ENCODE measurements at places on chromosomes 4 and X.
A peak's percentile ranks its signal among the peaks of the same experiment; 100 is the strongest.

- DNase-seq = no peak
These were observed 193.5 kb downstream of the PDGFC start for GRCh38 chr4:156778093-156778492.

DNA sequence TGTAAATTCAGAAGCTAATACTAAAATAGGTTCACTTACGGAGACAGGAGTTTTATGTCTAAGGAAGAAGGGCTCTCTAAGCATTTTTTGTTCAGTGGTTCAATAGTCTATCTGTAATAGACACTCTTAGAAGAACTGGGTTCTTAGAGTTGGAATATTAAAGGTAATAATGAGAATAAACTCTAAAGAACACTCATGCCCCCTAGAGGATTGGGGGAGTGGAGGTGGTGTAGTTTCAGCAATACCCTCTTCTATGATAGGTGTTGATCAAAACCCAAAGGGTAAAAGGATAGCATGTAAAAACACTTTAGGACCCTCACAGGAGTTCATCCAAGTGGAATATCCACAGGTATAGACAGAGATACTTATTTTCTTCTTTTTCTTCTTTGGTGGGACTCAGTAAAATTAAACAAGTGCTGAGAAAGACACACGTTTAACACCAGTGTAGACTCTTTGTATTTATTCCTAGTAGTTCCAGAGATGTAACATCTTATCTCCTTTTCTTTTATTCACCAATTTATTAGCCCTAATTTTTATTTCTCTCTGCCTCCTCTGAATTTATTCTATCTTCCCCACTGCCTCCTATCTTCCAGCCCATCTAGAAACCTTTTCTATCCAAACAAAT, 25.7 kb upstream of the MND1 start:
- DNase-seq = peak; percentile 16

GRCh38 chrX:1462596-1463251, 10.0 kb upstream of the ASMTL start:
- DNase-seq = peak; percentile 68

DNA sequence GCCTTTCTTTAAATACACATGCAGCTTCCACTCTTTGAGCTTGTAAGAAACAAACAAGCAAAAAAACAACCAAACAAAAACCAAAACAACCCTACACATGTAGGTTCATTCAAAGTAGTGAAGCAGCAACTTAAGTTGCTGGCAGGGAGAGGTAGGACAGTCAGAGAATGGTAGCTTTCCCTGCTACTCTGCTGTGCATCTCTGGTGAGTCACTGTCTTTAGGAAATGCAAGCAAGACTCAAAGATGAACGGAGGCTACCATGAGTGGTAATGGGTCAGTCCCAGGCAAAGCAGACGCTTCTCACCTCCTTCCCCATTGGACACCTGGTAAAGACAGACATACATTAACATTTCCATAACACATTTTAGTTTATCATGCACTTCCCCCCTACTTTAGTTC, 43.2 kb downstream of the PGRMC2 start:
- DNase-seq = no peak

DNA sequence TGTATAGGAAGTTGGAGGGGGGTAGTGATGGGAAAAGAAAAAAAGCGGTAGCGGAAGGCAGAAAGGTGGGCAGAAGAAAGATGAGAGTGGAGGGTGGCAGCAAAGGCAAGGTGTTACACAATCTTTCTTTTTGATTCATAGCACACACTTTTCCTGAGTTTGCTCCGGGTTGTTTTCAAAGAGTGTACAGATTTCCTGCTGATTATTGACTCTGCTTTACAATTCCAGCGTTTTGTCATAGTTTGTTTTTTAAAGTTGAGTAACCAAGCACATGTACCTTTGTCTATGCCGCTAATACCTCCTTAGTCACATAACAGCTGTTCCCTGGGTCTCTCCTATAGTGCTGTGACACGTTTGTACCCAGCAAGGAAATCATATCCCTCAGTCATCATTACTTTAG, 50.3 kb downstream of the AGA start:
- no peak for DNase-seq

DNA sequence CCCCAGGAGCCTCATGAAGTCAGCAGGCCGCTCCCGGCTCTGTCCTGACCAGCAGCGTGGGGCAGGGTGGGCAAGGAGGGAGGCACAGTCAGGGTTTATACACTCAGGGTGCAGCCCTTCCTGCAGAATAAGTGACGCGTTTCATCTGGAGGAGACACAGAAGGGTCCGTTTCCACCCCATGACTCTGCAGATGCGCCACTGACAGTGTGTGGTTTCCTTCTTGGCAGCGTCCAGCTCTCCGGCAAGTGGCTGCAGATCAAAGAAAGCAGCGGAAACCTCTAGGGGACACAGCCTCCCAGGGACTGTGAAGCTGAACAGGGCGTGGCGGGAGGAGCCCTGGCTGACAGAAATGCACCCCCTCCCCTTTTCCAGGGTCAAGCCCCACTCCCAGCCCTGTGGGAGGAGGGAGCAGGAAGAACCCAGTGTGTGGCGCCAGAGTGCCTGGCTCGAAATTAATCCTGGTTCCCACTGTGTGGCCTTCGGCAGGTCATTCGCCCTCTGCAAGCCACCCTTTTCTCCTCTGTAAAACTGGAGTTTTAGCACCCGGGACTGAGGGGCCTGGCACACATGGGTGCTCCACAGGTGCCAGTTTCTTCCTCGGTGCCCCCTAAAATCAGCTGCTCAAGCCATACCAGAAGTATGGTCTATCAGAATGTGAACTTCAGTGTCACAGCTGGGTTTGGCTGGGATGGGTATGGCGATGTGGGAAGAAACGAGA, 17.3 kb upstream of the TBC1D14 start:
- DNase-seq = peak; percentile 25

DNA sequence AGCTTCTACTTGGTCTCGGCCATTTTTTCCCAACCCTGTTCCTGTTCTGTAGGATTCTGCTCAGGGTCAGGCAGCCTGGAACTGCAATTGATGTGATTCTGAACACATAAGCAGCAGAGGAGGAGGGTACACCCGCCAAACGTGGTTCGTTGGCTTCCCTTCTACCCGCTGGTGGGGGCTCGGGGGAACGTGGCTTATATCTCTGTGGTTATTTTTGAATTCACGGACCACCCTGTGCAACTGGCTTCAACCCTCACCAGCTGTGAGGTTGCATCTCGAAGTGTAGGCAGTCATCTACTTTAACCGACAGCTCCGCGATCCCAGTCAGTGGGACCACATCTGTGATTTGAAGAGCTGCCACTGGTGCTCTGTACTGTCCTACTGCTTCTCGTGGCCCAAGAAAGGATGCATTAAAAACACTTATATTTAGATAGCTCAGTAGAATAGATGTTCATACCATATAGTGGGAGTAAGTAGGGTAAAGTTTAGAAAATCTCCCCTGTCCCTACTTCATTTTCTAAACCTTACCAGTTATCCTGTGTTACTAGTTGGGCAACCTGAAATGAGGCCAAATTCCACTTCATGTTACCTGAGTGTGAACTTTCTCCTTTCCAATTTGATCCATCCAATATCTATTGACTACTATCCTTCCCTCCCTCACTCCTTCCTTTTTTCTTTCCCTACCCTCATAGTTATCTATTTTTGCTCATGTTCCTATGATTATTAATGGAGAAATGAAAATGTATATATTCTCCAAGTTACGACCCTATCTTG, 80.4 kb upstream of the BCOR start:
- DNase-seq = no peak

DNA sequence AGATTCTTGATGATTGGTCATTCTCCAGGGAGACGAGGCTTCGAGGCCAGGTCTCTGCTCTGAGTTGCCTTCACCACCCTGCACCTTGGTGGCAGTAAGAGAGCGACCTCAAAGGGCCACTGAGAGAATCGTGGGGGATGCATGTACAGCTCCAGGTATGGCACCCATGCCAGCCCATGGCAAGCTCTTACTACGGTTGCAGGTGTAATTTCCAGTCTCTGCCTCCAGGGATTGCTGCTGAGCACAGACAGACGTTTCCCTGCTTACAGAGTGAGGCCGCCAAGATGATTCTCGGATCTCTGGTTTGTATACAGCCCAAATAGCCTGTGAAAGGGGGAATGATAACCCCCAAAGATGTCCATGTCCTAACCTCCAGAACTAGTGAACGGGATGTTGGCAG, 16.3 kb upstream of the DRD5 start:
- no peak for DNase-seq

GRCh38 chr4:37678624-37679023, 7.6 kb downstream of the RELL1 start:
- no peak for DNase-seq

GRCh38 chrX:40449396-40449795, 131.4 kb upstream of the ATP6AP2 start:
- DNase-seq = no peak

DNA sequence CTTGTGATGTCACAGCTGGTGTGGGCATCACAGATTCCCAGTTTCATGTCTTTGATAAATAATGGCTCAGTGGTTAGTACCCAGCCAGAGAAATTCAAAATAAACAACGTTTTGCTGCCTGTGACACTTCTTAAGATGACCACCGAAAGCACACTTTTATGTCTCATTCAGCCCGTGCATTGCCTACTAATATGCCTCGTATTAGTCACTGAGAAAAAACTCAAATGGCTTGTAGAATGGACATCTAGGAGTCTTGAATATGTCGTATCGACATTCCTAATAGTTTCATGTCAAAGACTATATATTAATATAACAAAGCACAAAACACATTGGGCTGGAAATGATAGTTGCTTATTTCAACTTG, 103.9 kb upstream of the FAT1 start:
- no peak for DNase-seq

GRCh38 chrX:3451571-3451970, 105.1 kb upstream of the MXRA5 start:
- no peak for DNase-seq

GRCh38 chrX:39953879-39954278, 143.9 kb downstream of the BCOR start:
- no peak for DNase-seq

DNA sequence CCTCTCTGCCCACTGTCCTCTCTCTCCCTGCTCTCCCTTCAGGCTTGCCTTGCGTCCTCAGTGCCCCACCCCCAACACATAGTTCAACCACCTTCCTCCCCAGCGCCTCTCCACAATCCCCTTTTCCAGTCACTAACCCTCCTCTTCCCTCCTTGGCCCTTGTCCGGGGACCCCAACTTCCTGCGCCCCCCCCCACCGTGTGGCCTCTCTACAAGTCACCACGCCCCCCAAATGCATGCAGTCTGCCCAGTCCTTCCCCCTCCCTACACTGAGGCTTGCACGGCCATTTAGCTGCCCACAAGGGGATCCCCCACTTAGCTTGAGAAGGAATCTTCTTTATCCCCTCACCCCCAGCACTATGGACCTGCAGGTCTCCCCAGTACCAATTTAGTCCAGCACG, 569 bp downstream of the CXCR3 start:
- DNase-seq = no peak

DNA sequence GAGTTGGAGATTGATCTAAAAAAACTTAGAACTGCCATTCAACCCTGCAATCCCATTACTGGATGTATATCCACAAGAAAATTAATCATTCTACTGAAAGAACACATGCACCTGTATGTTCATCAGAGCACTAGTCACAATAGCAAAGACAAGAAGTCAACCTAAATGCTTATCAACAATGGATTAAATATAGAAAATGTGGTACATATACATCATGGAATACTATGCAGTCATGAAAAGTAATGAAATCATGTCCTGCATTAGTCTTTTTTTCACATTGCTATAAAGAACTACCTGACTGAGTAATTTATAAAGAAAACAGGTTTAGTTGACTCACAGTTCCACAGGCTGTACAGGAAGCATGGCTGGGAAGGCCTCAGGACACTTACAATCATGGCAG, 850.5 kb downstream of the TECRL start:
- DNase-seq = no peak

DNA sequence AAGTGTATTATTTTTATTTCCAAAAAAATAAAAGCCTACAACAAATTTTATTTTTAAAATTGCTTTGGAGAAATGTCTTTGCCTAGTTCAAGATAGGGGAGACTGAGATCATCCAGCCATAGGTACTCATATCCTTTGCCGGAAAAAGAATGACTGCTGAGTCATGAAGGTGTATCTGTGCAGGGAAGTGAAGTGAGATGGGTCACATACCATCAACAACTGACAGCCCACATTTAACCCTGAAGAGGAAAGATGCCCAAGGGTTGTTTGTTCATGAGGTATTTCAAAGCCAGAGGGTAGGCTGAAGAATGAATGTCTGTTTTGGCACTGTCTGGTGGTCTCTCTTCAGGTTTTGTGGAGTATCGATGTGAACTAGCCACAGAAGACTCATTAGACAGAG, 106.7 kb upstream of the TTC29 start:
- no peak for DNase-seq

- DNase-seq = no peak
These were observed 802.4 kb upstream of the HS3ST1 start for GRCh38 chr4:12231098-12231497.

- no peak for DNase-seq
These were observed 84.5 kb upstream of the ATXN3L start for GRCh38 chrX:13404364-13404763.

- no peak for DNase-seq
These were observed 20.4 kb upstream of the ATXN3L start for GRCh38 chrX:13340182-13340791.

DNA sequence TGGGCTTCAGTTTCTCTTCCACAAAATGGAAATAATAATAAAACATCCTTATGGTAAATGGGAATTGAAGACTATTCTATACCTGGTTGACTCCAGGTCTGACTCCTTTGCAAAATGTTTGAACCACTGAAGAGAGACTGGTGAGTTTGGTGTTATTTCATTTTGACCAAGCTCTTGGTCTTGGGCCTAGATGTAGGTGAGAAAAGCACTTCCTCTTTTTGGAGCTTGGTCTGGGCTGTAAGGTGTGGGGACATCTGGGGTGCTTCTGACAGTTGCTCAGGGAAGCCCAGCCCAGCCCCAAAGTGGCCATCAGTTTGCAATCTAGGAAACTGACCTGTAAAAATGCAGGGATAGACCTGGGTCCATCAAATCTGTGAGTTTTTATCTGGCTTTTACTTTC, 26.8 kb upstream of the SOD3 start:
- DNase-seq = no peak

GRCh38 chrX:136747003-136747986, 33.4 kb downstream of the ARHGEF6 start:
- no peak for DNase-seq

- no peak for DNase-seq
These were observed 135.5 kb downstream of the TMEM47 start for GRCh38 chrX:34521563-34521962.

GRCh38 chr4:7190691-7191545, 1.4 kb upstream of the SORCS2 start:
- DNase-seq = no peak

- DNase-seq = no peak
These were observed 11.3 kb downstream of the CETN2 start for GRCh38 chrX:152819266-152819665.

DNA sequence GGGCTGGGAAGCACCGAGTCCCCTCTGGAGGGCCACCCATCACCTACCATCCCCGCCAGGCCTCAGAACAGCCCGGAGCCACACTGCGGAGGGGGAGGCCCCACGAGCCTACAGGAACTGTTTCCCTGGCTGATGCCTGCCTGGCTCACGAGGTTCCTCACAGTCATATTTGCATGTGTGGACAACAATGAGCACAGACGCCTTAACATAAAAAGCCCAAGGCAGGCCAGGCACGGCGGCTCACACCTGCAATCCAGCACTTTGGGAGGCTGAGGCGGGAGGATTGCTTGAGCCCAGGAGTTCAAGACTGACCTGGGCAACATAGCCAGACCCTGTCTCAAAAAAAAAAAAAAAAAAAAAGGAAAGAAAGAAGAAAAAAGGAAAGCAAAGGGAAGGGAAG, 125.9 kb downstream of the FAM53A start:
- DNase-seq = no peak

All from activated CD4-positive, alpha-beta T cell treated with anti-CD3 and anti-CD28 coated beads, Interleukin-2, amount 50 U/mL, for 1 hour (primary cell).